Daoy (cell line): ENCODE measurements at places on chromosomes 3 and 15. TPM values are rescaled to one million over a fixed set of nuclear protein-coding genes. Genes with fewer than 3 reads are reported as not detected.
A peak's percentile ranks its signal among the peaks of the same experiment; 100 is the strongest.

DNA sequence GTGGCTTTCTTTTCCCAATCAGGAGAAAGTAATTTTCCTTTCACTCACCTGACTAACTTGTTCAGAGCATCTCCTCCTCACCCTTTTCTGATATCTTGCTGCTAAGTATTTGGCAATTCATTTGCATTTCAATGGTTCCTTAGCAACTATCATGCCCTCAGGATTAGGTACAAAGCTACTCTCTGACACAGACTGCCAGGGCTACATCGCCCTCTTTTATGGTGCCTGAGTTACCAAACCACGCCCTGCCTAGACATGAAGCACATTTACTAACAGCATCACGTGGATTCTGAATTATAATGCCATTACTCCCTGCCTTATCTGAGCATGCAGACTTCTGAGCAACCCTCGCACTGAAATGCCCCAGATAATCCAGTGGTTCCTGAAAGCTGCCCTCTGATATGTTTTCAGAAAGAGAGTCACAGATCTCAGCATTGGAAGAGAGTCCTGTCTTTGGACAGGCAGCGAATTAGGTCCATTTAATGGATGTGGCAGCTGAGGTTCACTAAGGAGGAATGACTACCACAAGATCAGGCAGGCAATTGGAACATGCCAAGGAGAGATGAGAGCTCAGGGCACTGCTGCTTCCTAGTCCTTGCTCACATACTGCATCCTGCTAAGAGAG lies 14.5 kb downstream of the EPHB1 start:
- peak; percentile 37 for DNase-seq

DNA sequence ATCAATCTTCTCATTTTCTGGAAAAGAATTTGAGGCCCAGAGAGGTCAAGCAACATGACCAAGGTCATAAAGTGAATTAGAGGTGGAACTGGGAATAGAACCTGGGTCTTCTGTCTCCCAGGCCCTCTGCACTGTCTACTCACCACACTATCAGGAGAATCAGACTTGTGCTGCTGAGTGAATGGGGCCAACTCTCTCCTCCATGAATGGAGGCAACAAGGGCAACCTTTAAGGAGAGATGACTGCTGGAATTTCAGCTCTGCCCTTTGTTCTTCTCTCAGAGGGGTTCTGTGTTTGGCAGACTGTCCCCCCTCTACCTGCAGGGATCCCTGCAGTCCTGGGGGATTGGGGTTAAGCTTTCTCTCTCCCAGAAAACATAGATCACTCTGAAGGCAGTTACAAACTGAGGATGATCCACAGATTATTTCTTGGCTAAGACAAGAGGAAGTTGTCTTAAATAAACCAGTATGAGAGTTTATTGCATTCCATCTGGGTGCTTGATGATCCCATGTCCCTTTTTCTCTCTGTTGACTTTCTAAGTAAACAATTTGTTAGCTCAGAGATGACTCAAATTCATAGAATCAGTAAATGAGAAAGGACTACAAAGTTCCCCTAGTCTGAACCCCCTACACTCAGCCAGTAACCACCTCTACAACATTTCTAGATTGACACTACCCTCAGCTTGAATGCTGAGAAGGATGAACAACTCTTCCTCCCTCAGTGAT lies 99.0 kb upstream of the LIPC start:
- DNase-seq, result no peak

DNA sequence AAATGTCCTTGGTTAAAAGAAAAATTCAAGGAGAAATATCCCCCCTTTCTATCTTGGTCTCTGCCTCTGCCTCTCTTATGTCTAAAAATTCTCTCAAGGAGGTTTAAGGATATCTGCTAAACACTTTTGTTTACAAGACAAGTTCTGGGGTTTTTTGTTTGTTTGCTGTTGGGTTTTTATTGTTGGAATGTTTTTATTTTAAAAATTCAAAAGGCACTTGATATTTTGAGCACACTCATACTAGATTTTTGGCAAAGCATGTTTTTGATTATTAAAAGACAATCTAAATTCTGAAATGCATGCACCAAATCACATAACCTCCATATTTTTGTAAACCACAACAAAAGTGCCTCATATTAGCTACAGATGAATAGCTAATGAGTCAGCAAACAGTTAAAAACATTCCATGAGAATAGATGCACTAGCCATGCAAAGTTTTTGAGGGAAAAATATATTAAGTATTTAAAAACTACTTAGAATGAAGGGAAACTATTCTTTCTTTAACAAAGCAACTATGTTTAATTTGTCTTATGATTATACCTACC lies 84.6 kb downstream of the ZBTB20 start:
- peak; percentile 15 for DNase-seq

DNA sequence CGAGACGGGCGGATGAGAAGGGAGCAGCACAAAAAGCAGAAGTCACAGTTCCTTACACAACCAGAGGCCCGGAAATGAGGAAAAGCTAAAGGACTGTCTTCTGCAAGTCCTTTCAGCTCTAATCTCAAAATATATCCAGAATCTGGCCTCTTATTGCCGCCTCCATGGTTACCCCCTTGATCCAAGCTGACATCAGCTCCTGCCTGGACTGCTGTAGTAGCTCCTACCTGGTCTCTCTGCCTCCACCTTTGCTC lies 324.0 kb upstream of the ROPN1 start:
- DNase-seq, result no peak

DNA sequence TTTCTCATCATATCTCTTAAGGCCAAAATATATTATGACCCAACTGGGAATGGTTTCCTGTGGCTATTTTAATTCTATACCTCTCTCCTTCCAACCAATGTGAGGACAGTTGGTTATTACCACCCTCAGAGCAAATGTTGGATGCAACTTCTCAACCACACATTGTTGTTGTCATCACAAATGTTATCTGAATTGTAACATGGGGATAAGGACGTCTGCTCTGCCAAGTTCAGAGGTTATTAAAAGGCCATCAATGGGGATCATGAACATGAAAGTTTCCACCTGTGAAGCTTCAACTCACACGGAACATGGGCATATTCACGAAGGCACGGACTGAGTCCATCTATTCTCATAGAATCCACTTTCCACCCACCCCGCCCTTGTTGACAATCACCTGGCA lies 46.8 kb downstream of the MB21D2 start:
- no peak for DNase-seq

GRCh38 chr15:66496951-66497501 lies 536 bp downstream of the SNAPC5 start:
- DNase-seq, result no peak

GRCh38 chr3:196624067-196624790 lies 15.3 kb upstream of the NRROS start:
- no peak for DNase-seq

- peak; percentile 9 for DNase-seq
These were observed 61.1 kb upstream of the GPD1L start for GRCh38 chr3:32045091-32045915.

GRCh38 chr3:32821686-32822296 lies 4.0 kb downstream of the TRIM71 start:
- DNase-seq, result no peak

- DNase-seq, result no peak
These were observed 153.9 kb upstream of the PPP2R3A start for GRCh38 chr3:135811651-135812050.

GRCh38 chr3:177758126-177758525 lies 560.8 kb upstream of the TBL1XR1 start:
- DNase-seq, result no peak

DNA sequence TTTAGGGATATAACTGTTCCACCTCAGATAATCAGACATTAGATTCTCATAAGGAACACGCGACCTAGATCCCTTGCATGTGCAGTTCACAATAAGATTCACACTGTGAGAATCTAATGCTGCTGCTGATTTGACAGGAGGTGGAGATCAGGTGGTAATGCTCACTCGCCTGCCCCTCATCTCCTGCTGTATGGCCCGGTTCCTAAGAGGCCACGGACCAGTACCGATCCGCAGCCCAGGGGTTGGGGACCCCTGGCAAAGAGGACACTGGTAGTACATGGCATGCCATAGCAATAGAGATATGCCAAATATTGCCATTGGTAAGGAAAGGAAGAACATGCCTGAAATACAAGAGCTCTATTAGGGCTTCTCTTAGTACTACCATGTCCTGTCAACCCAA lies 59.7 kb downstream of the LSM3 start:
- no peak for DNase-seq

GRCh38 chr3:108124337-108125152 lies 33.7 kb upstream of the CD47 start:
- DNase-seq, result peak; percentile 21

GRCh38 chr3:42173307-42173706 lies 82.2 kb downstream of the TRAK1 start:
- DNase-seq, result no peak

DNA sequence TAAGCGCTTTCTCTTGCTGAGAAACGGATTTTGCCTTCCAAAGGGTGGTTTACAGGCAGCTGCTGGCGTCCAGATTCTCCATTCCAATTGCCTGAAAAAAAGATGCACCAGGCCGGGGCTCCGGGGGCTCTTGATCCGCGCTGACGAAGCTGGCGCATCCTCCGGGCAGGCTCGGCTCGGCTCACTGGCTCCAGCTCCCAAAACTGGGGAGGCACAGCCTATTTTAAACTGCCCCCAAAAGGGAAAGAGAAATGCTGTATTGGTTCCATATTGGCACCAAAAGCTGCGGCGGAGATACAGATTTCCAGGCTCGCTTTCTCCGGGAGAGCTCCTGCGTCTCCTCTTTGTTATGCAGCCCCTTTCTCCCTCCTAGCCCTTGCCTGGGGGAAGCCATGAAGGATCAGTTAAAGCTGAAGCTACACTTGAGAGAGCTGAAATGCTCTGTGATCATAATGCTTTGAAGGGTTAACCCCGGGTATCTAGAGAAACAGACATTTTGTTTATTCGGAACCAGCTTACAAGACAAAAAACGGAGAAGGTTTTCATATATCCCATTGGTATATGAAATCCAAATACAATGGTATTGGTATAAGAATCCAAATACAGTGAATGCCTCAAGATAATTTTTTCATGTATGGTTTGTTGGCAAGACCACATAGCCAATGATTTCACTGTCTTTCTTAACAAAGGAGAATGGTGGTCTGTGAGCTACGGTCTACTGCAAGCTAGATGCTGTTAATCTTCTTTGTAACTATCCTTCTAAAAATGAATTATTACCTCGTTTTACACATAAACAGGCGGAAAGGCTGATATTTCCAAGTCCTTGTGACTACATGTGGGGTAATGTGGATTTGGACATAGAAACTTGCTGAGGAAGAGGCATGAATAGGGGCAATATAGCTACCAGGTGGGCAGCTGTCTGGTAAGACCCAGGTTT lies 693 bp downstream of the CD200 start:
- DNase-seq, result no peak

GRCh38 chr3:8529181-8529637 lies 27.6 kb downstream of the LMCD1 start:
- no peak for DNase-seq

- no peak for DNase-seq
These were observed 1187.1 kb upstream of the EPHA6 start for GRCh38 chr3:95627293-95627692.

- DNase-seq, result no peak
These were observed 117.5 kb upstream of the NR2F2 start for GRCh38 chr15:96213045-96213444.

DNA sequence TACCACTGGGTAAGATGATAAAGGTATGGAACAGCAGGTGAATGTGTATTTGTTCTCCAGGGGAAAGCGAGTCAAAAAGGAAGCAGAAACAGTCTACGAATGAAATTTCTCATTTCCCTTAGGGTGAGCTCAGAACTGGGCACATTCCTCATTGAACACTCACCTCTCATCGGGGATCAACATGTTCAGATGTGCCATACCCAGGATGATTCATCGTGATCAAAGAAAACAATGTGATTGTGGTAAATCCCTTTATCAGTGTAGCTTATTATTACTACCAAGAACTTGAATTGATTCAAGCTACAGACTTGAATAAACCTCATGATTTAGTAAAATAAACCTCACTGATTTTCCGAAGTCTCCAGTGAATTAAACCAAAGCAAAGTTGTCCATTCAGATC lies 72.1 kb downstream of the GJD2 start:
- peak; percentile 72 for DNase-seq

GRCh38 chr3:171264758-171265157 lies 195.4 kb downstream of the TNIK start:
- no peak for DNase-seq

GRCh38 chr15:45586601-45587094 lies 531 bp upstream of the BLOC1S6 start:
- DNase-seq, result no peak

GRCh38 chr15:98719137-98719740 lies 70.9 kb downstream of the IGF1R start:
- DNase-seq, result no peak

GRCh38 chr15:74275957-74276356 lies 39.8 kb downstream of the CCDC33 start:
- DNase-seq, result peak; percentile 48

DNA sequence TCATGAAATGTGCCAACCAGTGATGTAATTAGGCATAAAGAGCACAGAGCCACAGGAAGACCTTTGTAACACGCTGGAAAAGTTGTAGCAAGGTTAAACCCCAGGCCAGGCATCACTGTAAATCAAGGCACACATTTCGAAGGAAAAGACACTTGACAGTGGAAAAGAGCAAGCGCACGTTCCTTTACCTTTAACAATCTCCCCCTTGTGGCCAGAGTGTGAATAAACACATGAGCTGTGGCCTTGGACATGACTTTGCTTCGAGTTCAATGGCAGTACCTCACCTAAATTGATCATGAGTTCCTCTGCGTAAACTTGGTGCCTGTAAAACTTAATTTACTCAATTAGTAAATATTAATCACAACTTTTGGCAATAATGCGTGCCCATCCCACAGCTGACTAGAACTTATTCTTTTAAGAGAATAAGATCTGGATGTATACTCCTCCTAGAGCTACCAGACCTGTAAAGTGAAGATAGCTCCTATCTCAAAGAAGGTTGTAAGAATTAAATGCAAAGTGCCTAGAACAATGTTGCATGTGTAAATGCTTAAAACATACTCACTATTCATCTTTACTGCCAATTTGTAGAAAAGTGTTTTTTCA lies 757.0 kb upstream of the NECTIN3 start:
- peak; percentile 50 for DNase-seq

- peak; percentile 97 for DNase-seq
These were observed 13.3 kb upstream of the PAQR9 start for GRCh38 chr3:142976621-142977398.

GRCh38 chr15:67117370-67117769 lies 52.0 kb downstream of the SMAD3 start:
- no peak for DNase-seq

- DNase-seq, result no peak
These were observed 4.7 kb upstream of the RPS17 start for GRCh38 chr15:82545002-82545401.

DNA sequence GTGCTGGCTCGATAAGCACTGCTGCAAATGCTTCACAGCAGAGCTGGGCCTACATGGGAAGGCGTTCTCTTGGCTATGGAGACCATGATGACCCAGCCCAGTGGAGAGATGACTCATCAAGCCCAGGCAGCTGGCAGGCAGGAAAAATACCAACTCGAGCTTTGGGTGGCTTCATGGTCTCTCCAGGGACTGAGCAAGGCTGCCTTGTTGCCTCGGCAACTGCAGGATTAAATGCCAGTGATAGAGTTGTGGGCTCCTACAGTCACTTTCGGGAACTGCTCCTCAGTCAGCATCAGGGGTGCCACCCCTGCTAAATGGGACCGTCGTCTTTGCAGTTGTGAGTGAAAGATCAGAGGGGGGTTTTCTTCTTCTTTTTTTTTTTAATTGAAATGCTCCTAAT lies 54.6 kb upstream of the MYZAP start:
- peak; percentile 82 for DNase-seq

SRGAP3 gene
- 1.9 and 5.0 TPM in 2 replicates for total RNA-seq

STARD5 gene
- total RNA-seq, result 1.7 TPM in 1 of 2 replicates, not detected in the other

ILDR1 gene
- total RNA-seq, result not detected in 2 replicates

NANOGP8 gene
- not detected in 2 replicates for total RNA-seq

ATP13A5 gene
- total RNA-seq, result 0.30 TPM in 1 of 2 replicates, not detected in the other

CPNE4 gene
- total RNA-seq, result not detected in 2 replicates

TUSC7 gene
- total RNA-seq, result not detected in 2 replicates

C3orf85 gene
- total RNA-seq, result not detected in 2 replicates

SCG5 gene
- total RNA-seq, result 1.8 and 3.0 TPM in 2 replicates

HYAL2 gene
- 23.5 and 31.0 TPM in 2 replicates for total RNA-seq
